ENCODE measurements at places on chromosomes 12 and 14. TPM values are rescaled to one million over a fixed set of nuclear protein-coding genes. Genes with fewer than 3 reads are reported as not detected.

DNA sequence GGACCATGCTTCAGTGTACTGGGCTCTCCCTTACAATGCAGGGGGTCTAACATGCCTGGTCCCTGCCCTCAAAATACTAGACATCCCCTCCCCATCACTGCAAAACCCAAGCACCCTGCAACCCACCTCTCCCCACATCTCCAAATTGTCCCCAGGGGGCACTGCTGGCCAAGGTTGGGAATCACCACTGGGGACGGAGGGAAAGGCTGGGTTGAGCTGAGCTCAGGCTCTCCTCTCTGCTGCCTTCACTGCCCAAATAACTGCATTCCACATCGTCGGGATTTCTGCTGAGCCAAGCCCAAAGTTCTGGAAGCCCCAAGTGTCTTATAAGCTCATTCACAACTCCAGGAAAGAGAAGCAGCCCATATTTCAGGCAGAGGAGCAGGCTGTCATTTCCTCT lies 69.6 kb downstream of the NT5DC3 start:
- peak; percentile 62 for DNase-seq

DNA sequence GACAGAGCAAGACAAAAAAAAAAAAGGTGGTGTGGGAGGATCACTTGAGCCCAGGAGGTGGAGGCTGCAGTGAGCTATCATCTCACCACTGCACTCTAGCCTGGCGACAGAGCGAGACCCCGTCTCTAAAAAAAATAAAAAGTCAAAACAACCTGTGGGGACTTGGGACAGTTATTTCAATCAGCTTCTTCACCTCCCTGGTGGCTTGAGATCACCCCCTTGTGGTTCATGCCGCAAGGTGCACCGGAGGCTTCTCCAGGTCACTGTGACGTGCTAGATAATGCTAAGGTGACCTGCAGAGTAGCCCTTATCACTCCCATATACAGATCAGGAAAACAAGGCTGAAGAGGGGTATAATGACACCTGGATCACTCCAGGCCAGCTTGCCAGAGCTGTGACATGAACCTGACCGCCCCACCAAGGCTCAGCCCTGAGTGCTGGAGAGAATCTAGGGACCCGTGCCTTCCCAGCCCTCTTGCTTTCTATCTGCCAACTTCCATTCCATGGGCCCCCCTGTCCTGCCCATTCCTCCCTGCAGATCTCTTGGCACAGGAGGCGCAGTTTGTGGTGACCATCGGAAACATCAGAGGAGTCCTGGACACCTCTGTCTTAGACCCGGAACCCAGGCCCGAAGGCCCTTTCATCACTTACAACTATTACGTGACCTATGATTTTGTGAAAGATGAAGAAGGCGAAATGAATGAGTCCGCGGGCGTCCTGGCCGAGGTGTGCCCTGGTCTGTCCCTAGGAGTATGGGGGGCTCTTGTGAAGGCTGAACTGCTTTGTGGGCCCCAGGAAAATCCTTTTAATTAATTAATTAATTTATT lies 8.1 kb downstream of the LRRC43 start:
- DNase-seq: no peak

Gene GNPTAB
- 56.2 TPM for total RNA-seq

DNA sequence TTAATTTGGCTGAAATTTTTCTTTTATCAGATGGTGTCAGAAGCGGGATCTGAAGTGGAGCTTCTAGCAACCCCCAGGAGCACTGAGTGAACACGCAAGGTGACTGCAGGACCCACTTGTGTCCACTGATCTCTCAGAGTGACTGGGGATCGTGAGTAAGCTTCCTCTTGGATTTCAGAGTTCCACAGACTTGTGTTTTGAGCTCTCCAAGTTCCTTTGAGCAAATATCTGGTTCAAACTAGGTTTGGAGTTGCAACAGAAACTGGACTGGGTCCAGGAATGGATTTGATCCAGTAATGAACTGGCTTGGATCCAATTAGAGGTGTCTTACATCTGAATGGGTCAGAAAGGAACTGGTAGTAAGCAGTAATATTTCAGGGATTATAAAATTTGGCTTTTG lies 24.7 kb upstream of the B4GALNT1 start:
- DNase-seq: no peak

DNA sequence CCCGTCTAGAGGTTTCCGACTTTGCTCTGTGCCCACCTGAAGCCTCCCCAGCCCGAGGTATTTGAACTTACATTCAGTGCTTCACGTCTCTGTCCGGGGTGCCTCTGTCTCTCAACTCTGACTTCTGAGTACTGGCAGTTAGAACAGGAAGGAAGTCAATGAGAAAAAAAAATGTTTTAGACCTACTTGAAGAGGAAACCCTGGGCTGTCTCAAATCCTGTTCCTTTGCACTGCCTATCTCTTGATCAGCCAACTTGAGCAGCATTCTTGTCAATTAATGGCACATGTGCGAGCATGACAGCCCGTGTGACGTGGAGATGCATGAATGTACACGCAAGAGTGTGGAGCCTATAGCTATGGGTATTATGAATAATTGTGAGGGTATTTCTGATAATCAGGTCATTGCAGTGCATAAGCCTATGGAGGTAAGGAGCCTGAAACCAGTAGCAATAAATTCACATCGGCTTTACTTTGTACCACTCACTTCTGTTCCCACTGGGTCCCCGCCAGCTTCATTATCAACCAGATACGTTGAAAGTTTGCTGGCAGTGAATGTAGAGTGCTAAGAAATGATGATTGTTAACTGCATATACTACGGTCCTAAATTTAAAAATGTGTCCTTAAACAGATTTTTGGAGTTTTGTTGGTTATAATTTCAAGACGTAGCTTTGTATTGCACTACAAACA lies at the start of gene ARHGDIB:
Gene ARHGDIB, minus strand, starts transcription at position 136 of the 687 bp plus-strand sequence. CDS start 10,889 bp downstream, outside the sequence.
- peak; percentile 73 for DNase-seq

DNA sequence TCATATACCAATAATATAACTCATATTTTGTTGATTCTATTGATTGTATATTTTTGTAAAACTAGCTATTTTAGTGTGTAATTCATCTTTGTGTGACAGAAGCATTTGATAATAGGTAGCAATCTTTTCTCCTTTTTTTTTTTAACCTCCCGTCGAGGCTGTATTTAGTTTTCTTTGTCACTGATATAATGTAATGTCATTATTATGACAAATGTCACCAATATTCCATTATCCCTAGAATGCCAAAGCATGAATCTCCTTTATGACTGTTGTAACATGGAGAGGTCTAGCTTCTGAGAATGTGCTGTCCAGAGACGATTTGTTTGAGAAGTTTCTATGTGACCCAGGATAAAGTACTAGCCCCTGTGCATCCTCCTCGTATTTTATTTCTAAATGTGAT lies 639.0 kb upstream of the ATXN7L3B start:
- DNase-seq: no peak

GRCh38 chr12:108622421-108622820 lies 11.3 kb downstream of the SELPLG start:
- no peak for DNase-seq

DNA sequence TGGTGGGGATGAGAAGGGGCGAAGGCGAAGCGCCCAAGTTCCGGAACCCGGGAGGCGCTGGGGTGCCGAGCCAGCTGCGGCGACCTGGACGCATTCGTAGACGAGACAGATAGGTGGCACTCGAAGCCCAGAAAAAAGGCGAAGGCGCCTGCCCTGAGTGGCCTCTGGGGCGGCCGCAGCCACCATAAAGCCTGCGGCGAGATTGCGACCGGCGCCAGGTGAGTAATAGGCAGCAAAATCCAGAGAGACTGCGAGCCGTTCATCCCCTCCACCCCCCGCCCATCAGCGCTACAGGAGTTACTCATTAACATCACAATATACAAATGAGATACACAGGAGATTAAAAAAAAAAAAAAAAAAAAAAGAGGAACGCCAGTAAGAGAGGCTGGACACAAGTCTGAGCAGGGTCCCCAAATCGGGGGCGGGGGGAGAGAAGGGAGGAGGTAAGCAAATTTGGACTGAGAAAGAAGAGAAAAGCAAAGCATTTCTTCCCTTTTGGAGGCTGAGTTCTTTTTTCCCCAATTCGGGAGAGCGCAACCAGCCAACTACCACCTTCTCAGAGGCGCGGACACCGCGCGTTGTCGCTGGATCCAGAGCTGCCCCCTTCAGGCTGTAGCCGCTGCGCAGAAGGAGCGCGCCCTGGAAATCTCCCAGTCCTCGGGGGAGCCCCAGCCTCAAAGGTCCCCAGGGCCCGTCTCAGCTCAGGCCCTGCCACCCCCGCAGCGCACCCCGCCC lies 15.7 kb downstream of the TBX3 start:
- peak; percentile 76 for DNase-seq

DNA sequence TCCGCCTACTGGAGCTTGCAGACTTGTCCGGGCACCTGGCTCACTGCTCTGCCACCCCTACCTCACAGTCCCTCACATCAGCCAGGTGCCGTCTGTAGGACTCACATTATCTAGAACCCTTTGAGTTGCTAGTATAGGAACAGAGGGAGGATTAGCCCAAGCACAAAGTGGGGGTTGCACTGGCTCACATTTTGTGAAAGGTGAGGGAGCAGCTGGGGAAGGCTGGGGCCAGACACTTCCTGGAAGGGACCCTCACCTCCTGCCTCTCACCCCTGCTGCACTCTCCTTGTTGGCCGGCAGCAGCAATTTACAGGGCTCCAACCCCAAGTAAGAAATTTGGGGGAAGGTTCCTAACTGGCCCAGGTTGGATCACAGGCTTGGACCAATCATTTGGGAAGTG lies 1031.6 kb downstream of the BCL11B start:
- no peak for DNase-seq
